Astrocyte (in vitro differentiated cells and primary cell): ENCODE measurements at places on chromosomes 2 and 18. TPM values are rescaled to one million over a fixed set of nuclear protein-coding genes. Genes with fewer than 3 reads are reported as not detected.
A peak's percentile ranks its signal among the peaks of the same experiment; 100 is the strongest.

The COL4A4 gene
- 0.36 and 0.62 TPM in 2 replicates for total RNA-seq

The RAD51AP2 gene
- total RNA-seq = 0.10 TPM in 1 of 2 replicates, not detected in the other

The MOGAT1 gene
- not detected in 2 replicates for total RNA-seq

The CXCR4 gene
- total RNA-seq = 2.8 and 4.1 TPM in 2 replicates

The OBSL1 gene
- total RNA-seq = 77.5 and 88.1 TPM in 2 replicates

DNA sequence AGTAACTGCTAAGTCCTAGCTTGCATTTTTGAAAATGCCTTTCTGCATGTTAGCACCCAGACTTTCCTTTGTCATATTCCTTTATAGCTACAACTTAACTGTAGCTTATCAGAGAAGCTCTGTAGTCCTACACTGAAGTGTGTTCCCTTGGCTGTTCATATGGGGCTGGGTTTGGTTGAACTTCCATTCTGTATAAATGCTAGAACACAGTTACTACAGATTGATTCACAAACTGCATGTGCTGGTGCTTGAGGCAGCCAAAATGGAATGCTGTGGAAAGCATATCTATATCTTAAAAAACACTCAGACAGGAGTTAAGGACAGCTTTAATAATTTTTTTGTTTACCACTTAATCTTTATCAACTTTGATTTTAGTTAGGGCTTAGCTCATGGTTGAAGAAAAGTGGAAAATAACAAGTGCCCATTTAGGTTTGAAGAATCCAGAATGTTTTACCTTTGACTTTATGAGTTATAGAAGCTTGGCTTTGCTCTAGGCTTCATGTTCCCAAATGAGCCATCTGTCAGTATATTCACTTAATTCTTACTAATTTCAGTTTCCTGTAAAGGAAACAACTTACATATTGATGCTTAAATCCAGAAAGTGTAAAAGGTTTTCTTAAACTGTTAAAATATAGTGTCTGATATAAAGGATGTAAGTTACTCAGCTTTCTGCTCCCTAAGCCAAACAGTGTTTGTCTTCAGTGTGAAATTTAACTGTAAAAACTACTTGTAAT, 148.9 kb downstream of the AGPS start:
- peaks cover 3% of the 10 kb centered on the region for H3K36me3 ChIP-seq
- peaks cover 16% of the 10 kb centered on the region for H3K4me1 ChIP-seq
- no peak overlapping the region for H3K4me3 ChIP-seq
- no peaks in the 10 kb centered on the region for H3K27me3 ChIP-seq
- no peak for DNase-seq

DNA sequence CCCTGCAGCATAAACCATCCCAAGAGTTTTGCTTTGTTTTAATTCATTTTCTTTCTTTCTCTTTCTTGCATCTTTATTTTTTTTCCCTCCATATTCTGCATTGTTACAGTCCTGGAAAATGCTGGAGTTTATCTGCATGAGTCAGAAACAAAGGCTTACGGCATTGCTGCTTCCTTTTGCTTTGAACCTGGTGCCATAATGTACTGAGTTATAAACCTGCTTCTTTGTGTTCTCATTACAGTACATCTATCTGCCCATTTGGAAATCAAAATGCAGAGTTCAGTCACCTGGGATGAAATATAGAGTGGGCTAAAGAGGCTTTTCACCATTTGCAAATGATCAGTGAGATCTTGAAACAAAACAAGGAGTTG, 1009.2 kb upstream of the FANCL start:
- H3K36me3 ChIP-seq = no peaks in the 10 kb centered on the region
- H3K27me3 ChIP-seq = no peaks in the 10 kb centered on the region
- DNase-seq = no peak
- H3K4me1 ChIP-seq = no peaks in the 10 kb centered on the region
- H3K4me3 ChIP-seq = peak overlapping the region; percentile 41
- no peak overlapping the region for H3K27ac ChIP-seq

DNA sequence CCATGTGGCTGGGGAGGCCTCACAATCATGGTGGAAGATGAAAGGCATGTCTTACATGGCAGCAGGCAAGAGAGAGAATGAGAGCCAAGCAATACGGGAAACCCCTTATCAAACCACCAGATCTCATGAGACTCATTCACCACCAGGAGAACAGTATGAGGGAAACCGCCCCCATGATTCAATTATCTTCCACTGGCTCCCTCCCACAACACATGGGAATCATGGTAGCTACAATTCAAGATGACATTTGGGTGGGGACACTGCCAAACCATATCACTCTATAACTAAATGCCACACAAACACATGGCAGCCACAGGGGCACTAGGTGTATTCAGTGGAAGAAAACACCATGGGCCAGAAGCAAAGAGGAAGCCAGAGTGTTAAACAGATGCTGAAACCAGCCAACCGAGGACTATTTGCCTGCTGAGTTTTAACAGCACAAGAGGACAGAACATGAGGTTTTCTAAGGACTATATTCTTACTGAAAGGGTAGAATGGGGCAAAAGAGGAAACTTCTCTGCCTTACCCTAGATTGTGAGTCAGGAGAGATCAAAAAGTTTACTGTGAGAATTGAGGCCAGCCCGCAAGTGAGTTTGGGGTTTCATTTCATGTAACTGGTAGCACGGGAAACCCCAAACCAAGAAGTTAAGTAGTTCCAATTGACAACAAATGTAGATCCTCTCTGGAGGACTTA, 49.2 kb downstream of the SIGLEC15 start:
- H3K4me3 ChIP-seq = no peak overlapping the region
- peak; percentile 42 for DNase-seq
- H3K27me3 ChIP-seq = no peaks in the 10 kb centered on the region

GRCh38 chr2:138333121-138333520, 168.4 kb upstream of the SPOPL start:
- no peak for DNase-seq
- no peaks in the 10 kb centered on the region for H3K36me3 ChIP-seq
- H3K27me3 ChIP-seq = no peaks in the 10 kb centered on the region
- H3K27ac ChIP-seq = no peak overlapping the region
- H3K4me1 ChIP-seq = no peaks in the 10 kb centered on the region

DNA sequence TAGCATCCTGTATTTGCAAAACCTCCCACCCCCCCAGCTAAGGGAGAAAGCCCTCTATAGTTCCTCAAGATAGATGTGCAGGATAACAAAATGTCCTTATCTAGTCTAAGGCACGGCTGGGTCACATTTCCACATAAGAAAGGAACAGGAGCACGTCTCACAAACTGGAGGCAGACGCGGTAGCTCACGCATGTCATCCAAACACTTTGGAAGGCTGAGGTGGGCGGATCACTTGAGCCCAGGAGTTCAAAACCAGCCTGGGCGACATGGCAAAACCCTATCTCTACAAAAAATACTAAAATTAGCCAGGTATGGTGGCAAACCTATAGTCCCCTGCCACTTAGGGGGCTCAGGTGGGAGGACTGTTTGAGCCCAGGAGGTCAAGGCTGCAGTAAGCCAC, 9.3 kb downstream of the SF3B1 start:
- no peaks in the 10 kb centered on the region for H3K27me3 ChIP-seq
- H3K27ac ChIP-seq = no peak overlapping the region
- peaks cover 18% of the 10 kb centered on the region for H3K36me3 ChIP-seq
- no peak for DNase-seq

GRCh38 chr2:12430407-12431133, 286.2 kb upstream of the TRIB2 start:
- H3K36me3 ChIP-seq = no peaks in the 10 kb centered on the region
- no peaks in the 10 kb centered on the region for H3K27me3 ChIP-seq
- H3K27ac ChIP-seq = no peak overlapping the region
- peaks cover 3% of the 10 kb centered on the region for H3K4me1 ChIP-seq
- no peak for DNase-seq

- peaks cover 19% of the 10 kb centered on the region for H3K4me1 ChIP-seq
- DNase-seq = no peak
- no peaks in the 10 kb centered on the region for H3K27me3 ChIP-seq
- peaks cover 3% of the 10 kb centered on the region for H3K36me3 ChIP-seq
Measured at GRCh38 chr2:152564754-152565551, 152.3 kb downstream of the PRPF40A start.

- H3K4me3 ChIP-seq = no peak overlapping the region
- H3K4me1 ChIP-seq = no peaks in the 10 kb centered on the region
- H3K27ac ChIP-seq = no peak overlapping the region
- H3K27me3 ChIP-seq = no peaks in the 10 kb centered on the region
- no peaks in the 10 kb centered on the region for H3K36me3 ChIP-seq
Measured at GRCh38 chr2:95374029-95374428, 28.5 kb upstream of the FAHD2A start.

- no peak for DNase-seq
- H3K27me3 ChIP-seq = no peaks in the 10 kb centered on the region
- H3K36me3 ChIP-seq = no peaks in the 10 kb centered on the region
Measured at GRCh38 chr2:8424997-8425900, 256.6 kb upstream of the ID2 start.

DNA sequence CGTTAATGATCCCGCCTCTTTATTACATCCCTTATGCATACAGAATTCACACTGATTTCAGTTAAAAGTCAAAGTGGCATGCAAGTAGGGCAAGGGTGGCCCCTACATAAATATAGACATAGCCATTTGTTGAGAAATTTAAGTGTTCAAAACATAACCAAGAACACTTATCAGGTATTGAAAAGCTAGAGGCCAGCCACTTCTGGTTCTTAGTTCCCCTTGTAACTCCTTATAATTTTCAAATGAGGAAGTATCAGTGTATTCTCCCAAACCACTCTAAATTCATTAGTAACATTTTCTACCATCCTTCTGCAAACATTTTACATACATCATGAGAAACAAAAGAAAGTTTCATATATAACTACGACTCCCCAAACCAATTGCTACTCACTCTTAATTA, 5.8 kb upstream of the ARL5A start:
- H3K36me3 ChIP-seq = no peaks in the 10 kb centered on the region
- no peak for DNase-seq
- H3K4me3 ChIP-seq = no peak overlapping the region
- no peaks in the 10 kb centered on the region for H3K27me3 ChIP-seq
- H3K4me1 ChIP-seq = no peaks in the 10 kb centered on the region
- H3K27ac ChIP-seq = no peak overlapping the region

- H3K36me3 ChIP-seq = no peaks in the 10 kb centered on the region
- no peak overlapping the region for H3K27ac ChIP-seq
- peak; percentile 64 for DNase-seq
Measured at GRCh38 chr18:59606193-59607077, 90.8 kb downstream of the CCBE1 start.

DNA sequence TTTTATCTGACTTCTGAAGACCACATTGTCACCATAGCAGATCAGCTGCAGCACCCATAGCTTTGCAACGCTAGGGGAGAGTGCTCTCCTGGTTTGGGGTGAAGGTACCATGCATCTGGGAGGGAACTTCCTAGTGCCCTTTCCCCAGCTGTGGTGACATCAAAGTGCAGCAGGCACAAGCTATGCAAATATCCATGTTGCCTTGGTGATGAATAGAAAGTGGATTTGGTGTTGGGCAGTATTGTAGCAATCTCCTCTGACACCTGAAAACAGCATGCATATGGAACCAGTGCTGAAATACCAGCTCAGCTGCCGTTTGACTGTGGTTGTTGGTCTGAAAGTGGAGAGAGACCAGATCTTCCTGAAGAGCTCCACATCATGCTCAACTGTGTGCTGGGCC, 37.1 kb downstream of the BCL2L11 start:
- no peak overlapping the region for H3K27ac ChIP-seq
- no peaks in the 10 kb centered on the region for H3K27me3 ChIP-seq
- no peaks in the 10 kb centered on the region for H3K36me3 ChIP-seq
- peaks cover 34% of the 10 kb centered on the region for H3K4me1 ChIP-seq
- no peak for DNase-seq

DNA sequence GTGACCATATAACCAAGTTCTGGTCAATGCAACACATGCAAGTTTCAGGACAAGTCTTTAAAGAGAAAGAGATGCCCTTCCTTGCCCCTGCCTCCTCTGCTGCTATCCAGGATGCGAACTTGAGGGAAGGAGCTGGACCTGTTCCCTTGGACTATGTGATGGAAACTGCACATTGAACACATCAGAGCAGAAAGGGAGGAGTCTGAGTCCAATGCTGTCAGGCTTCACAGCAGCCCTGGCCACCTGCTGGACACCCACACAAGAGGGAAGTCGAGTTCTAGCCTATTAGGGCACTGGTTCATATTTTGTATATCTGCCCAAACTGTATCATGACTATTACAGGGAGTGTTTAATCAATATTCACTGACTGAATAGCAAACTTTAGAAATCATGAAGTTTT, 38.3 kb upstream of the TEX51 start:
- no peak overlapping the region for H3K27ac ChIP-seq
- H3K36me3 ChIP-seq = no peaks in the 10 kb centered on the region
- DNase-seq = no peak
- no peaks in the 10 kb centered on the region for H3K27me3 ChIP-seq

GRCh38 chr2:167013227-167013626, 124.9 kb downstream of the XIRP2 start:
- no peaks in the 10 kb centered on the region for H3K36me3 ChIP-seq
- H3K27me3 ChIP-seq = no peaks in the 10 kb centered on the region
- H3K4me1 ChIP-seq = no peaks in the 10 kb centered on the region
- H3K27ac ChIP-seq = no peak overlapping the region
- no peak overlapping the region for H3K4me3 ChIP-seq

GRCh38 chr2:14633461-14634181, 1.1 kb downstream of the LRATD1 start:
- H3K4me3 ChIP-seq = peak overlapping the region; percentile 68
- H3K27ac ChIP-seq = no peak overlapping the region
- no peaks in the 10 kb centered on the region for H3K36me3 ChIP-seq

DNA sequence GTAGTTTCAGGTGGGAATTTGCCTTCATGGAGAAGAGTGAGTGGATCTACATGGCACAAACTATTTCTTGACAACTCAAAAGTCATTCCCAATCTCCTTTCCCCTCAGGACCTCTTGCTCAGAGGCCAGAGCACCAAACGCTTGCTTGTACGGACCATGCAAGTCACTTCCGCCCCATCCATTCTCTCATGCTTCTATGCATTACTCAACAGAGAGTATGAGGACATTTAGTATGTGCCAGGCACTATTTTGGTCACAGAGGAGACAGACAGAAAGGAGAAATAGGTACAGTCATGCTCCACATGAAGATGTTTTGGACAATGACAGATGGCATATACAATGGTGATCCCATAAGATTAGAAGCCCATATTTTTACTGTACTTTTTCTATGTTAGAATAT, 117.5 kb downstream of the ACTR3 start:
- no peaks in the 10 kb centered on the region for H3K36me3 ChIP-seq
- H3K4me1 ChIP-seq = no peaks in the 10 kb centered on the region
- DNase-seq = no peak
- no peak overlapping the region for H3K4me3 ChIP-seq

- H3K4me3 ChIP-seq = no peak overlapping the region
- no peak overlapping the region for H3K27ac ChIP-seq
- no peaks in the 10 kb centered on the region for H3K36me3 ChIP-seq
- no peaks in the 10 kb centered on the region for H3K27me3 ChIP-seq
- peak; percentile 19 for DNase-seq
Measured at GRCh38 chr2:176283291-176284068, 14.2 kb downstream of the MTX2 start.

- no peaks in the 10 kb centered on the region for H3K4me1 ChIP-seq
- H3K27me3 ChIP-seq = peaks cover 8% of the 10 kb centered on the region
- no peak overlapping the region for H3K4me3 ChIP-seq
- no peak overlapping the region for H3K27ac ChIP-seq
- no peak for DNase-seq
Measured at GRCh38 chr2:99085421-99085820, 56.1 kb upstream of the C2orf15 start.
